ENCODE measurements at places on chromosomes 12 and 14.

DNA sequence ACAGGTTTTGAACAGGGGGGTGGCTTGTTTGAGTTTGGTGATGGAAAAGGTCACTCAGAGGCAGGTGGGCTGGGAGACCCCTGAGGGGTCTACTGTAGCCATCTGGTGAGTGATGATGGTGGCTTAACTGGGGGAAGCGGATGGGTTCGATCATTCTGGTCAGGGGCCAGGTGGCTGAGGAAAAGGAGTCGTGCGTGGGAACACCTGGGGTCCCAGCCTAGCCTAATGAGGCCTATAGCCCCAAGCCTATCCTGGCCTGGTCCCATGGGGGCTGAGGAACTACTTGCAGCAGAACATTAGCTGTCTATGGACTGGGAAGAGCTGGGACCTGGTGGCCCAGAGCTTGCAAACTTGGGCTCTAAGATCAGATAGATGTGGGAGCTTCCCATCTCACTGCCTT is 158.4 kb upstream of the MYL2 start:
- DNase-seq = no peak

GRCh38 chr12:88202500-88202899 is 60.4 kb downstream of the TMTC3 start:
- no peak for DNase-seq

GRCh38 chr14:32043624-32044023 is 33.5 kb upstream of the ARHGAP5 start:
- DNase-seq = no peak

DNA sequence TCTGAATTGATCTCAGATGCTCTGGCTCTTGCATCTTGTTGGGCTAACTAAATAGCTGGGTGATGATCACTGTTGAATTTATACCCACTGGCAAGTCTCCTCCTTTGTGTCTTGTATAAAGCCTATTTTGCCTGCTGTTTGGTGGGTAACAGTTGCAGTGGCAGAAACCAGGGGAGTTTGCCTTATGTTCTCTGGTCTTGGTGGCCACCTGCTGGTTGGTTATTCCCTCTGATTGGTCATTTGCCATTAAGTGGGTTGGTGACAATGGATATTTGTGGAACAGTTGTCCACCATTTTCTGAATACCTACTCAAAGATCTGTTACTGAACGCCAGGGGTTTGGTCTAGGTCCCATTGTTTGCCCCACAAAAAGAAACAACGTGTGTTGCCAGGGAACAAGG is 52.1 kb downstream of the AVPR1A start:
- DNase-seq = no peak

GRCh38 chr12:66119229-66119869 is 11.2 kb downstream of the LLPH start:
- no peak for DNase-seq

GRCh38 chr12:125324861-125325490 is 259.7 kb downstream of the AACS start:
- DNase-seq = no peak

GRCh38 chr12:82519510-82519909 is 161.2 kb downstream of the METTL25 start:
- DNase-seq = no peak

GRCh38 chr12:122963941-122964265 is 2.4 kb downstream of the ABCB9 start:
- no peak for DNase-seq

GRCh38 chr14:21933681-21934080 is 260.1 kb upstream of the OR4E1 start:
- DNase-seq = no peak

DNA sequence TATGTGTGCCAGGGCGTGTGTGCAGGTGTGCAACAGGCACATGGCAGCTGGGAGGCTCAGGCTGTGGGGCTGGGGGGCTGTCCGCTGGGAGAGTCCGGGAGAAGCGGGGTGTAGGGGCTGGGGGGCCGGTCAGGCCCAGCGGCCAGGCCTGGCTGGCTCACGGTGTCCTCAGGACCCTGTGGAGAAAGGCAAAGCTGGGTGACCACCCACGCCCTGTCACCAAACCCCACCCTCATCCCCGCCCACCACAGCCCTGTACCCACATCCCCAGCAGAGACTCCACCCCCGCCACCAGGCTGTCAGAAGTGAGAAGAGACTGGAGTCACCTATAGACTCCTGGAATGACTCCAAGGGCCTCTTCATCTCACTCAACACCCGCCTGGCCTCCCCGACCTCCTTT is 85.3 kb downstream of the SCARB1 start:
- DNase-seq = no peak

DNA sequence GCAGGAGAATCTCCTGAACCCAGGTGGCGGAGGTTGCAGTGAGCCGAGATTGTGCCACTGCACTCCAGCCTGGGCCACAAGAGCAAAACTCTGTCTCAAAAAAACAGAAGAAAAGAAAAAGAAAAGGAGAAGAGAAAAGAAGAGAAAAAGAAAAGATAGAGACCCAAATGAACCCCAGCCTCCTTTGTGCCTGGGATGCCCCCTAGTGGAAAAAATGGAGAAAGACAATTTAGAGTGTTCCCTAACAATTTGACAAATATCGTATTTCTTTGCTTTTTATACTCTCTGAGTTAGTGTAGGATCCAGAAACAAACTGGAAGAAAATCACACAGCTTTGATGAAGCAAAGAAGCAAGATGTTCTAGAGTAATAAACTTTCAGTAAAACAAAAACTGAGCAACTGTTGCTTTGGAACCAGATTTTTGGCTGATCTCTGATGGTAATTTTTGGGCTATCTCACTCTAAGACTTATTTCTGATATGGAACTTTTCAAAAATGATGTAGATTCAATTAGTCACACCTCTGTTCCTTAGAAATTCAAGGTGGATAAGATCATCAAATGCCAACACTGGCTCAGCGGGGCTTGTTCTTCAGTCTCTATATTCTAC is 18.6 kb upstream of the PRKAB1 start:
- no peak for DNase-seq

DNA sequence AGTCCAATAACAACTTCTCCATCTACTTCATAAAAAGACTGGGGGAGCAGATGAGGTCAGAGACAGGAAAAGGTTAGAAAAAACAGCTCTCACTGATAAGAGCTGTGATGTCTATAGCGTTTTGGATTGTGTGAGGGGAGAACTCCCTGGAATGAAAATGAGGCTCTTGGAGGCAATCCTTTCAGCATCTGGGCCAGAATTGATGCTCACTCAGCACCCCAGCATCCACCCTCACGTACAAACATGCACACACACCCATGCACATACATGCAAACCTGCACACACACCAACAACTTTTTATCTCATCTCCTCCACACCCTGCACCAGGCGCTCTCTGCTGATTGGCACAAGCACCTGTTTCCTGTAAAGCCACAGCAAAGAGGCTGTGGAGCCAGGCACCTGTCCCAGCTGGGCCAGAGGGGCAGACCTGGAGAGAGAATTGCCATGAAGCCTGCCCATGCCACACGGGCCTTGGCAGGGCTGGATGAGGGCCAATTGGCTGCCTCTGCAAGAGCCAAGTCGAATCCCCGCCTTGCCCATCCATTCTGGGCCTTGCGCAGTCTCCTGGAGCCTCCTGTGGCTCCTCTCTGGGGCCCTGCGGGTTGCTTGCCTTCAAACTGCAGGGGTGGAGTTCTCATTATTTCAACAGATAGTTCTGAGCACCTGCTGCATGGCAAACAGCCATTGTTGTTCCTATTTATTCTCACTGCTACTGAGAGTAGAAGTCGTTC is 53.1 kb downstream of the SYNE3 start:
- no peak for DNase-seq

GRCh38 chr12:5177731-5178130 is 134.1 kb downstream of the KCNA5 start:
- no peak for DNase-seq

DNA sequence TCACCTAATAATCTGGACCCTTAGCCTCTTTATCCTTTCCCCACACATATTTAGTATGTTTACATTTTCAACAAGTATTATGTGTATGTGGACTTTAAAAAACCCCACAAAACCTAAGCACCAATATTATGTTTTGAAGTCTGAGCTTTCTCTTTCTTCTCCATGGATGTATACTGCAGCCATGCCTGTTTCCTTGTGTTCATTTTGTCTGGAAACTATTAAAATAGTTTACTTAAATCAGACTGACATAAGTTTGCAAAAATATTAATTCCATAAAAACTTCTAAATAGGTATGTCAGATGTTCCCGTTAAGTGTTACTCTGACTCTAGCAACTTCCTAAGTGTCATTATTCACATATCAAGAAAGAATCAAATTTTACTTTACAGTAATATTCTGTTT is 2.9 kb downstream of the HIGD1C start:
- DNase-seq = no peak

GRCh38 chr14:76923431-76924370 is 97.5 kb downstream of the LRRC74A start:
- DNase-seq = no peak

- no peak for DNase-seq
These were observed 448.8 kb upstream of the CCDC196 start for GRCh38 chr14:66037361-66037760.

GRCh38 chr14:74065746-74066575 is 18.3 kb downstream of the ALDH6A1 start:
- no peak for DNase-seq

DNA sequence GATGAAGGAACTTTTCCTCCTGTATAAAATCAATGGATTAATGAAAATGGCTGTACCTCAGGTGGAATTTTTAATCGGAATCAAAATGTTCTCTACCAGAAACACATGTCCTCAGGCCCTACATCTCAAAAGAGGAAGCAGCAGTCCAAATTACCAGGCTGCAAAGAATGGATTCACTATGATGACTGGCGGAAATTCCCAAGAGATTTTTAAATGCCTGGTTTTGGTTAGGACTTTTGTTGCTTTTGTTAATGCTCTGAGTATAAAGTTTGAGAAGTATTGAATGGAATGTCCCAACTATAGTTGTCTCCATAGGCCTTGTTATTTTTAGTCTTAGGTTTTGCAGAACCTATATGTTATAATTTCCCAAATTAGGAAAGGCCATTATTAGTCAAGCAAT is 11.2 kb upstream of the IFNG start:
- no peak for DNase-seq

DNA sequence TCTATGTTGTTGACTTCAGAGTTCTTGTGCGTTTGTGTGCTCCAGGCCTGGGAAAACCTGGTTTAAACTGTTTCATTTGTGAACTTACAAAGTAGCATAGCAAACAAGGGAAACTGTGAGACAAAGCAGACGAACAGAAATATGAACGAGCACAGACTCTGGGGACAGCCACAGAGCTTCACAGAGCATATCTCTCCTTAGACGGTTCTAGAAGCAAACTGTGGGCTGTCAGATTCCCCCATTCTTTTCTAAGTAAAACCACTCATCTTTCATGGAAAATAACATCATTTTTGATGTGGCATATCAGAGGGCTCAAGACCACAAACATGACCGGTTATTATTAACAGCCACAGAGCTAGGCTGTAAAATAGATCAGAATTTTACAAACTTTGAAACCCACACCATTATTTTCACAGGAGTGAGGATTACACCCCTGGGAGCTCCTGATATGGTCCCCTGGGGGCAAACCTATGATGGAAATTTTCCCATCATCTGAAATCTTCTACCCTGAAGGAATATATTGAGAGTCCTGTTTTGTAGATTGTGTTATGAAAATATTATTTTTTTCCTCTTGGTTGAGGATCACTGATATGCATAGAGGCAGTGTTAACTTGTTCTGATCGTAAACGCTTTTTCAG is 102.0 kb downstream of the ADGRD1 start:
- DNase-seq = no peak

DNA sequence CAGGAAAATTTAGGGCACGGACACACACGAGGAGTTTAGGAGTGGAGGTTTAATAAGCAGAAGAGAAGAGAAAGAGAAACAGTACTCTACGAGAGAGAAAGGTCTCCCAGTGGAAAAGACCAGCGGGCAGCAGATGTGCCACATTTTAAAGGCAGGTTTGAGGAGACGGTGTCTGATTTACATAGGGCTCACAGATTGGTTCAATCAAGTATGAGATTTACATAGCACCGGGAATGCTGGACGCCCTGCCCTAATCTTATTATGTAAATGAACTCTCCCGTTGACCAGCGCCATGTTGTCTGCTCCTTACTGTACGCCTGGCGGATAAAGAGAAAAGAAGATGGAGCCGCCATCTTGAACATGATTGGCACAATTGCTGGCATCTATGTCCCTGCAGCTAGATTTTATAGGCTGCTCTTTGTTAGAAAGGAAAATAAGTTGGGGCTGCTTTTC is 17.9 kb downstream of the NFKBIA start:
- no peak for DNase-seq

DNA sequence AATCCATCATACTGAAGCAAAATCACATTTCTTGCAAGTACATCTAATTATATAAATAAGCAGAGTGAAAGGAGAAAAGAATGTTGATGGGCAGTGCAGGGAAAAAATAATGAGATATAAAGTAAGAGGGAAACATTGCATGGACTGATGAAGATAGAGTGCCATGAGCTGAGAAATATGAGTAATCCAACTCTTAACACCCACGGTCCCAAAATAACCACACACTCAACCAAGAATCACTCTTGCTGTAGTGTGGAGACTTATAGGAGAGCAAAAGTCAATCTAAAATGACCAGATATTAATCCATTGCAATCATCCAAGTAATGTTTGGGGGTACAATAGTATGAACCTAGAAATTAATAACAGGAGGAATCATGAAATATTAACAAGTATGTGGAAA is 40.2 kb downstream of the MYF5 start:
- DNase-seq = no peak

- DNase-seq = no peak
These were observed 72.3 kb upstream of the DHRS4 start for GRCh38 chr14:23881282-23881681.

GRCh38 chr14:60303745-60304144 is 54.7 kb downstream of the PPM1A start:
- no peak for DNase-seq

- DNase-seq = no peak
These were observed 143.5 kb downstream of the SCARB1 start for GRCh38 chr12:124720004-124720680.

DNA sequence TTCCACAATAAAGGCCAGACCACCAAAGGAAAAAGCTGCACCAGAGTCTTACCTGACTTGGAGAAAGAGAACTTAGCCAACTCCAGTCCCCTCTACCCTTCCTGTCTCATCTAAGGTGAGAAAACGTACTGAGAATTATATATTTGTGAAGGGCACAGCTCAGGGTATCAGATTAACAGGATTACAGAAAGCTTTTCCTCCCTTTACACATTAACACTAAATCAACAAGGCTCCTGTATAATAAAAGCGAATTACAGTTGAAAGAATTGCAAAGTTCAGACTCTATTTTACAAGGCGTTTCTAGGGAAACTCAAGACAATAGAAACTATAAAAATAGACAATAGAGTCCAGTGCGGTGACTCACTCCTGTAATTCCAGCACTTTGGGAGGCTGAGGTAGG is 82.7 kb upstream of the RPL10L start:
- no peak for DNase-seq

GRCh38 chr14:43540948-43541347 is 966.1 kb downstream of the FSCB start:
- DNase-seq = no peak

All from stimulated activated CD8-positive, alpha-beta memory T cell treated with anti-CD3 and anti-CD28 coated beads, Interleukin-2, amount 100 ng/mL, for 48 hours (primary cell).